ENCODE measurements at places on chromosomes 3 and 15.

DNA sequence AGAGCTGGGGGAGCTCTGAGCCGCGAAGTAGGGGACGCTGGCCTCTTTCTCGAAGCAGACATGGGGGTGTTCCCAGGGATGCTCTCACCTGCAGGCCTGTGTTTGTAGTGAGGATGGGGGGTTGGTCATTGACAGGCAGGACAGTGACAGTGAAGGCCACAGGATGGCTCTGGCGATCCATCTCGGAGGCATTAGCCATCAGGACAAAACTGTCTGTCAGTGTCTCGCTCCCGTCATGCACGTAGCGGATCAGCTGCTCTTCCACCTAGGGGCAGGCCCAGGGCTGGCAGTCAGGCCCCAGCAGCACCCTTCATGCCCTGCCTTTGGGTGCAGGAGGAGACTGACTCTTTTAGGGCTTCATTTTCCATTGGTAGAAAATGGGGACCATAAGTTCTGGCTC, 28.0 kb downstream of the CSPG4 start:
- DNase-seq, result no peak

DNA sequence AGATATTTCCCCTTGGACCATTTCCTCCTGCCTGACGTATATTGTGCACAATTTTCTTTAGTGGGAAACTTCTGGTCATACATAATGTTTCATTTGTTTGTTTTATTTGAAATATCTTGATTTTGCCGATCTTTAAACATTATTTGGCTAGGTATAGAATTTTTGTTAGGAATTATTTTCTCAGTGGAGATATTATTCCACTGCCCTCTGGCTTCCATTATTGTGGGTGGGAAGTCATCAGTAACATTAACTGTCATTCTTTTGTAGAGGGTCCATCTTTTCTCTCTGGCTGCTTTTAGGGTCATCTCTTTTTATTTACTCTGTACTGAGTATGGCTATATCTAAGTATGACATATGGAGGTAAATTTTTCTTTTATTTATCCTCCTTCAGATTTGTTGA, 135.5 kb upstream of the LIPC start:
- no peak for DNase-seq

DNA sequence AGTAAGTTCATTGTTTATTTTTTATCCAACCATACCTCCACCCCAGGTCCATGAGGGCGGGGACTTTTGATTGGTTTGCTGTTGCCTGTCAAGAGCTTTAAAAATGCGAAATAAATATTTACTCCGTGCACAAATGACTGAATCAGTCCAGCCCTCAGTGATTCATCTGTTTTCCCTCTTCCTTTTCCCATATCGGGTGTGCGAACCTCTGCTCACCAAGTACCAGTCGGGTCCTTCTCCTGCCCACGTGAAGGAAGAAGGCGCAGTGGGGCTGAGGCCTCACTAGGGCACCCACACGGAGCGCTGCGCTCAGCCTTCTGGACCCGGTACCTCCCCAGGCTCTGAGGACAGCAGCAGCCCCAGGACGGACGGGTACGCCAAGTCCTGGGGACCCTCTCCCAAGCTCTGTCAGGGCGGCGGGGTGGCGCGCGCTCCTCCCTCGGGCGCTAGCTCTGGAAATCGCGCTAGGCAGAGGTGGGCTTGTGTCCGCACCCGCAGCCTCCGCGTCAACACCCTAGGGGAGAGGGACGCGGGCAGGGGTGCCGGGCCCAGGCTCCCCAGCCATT, 70.5 kb upstream of the EPHB3 start:
- no peak for DNase-seq

GRCh38 chr3:16122661-16123060, 51.8 kb upstream of the GALNT15 start:
- DNase-seq, result no peak

- no peak for DNase-seq
Measured at GRCh38 chr15:27352136-27352535, 381.2 kb downstream of the GABRG3 start.

DNA sequence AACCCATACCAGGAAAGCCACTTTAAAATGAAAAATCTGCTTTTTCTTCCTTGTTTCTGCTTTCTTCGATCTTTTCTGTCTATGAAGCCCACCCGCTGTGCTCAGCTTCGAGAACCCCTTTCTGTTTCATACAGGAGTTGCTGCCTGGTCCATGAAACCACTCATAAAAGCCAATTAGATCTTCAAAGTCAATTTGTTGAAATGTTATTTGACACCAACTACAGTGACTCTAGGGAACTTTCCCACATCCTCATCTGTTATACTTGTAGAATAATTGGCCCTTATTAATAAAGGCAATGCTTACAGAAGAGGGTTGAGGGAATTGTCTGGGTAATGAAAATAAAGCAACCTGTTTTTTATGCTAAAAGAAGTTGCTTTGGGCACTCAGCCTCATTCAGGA, 523.6 kb downstream of the OCA2 start:
- no peak for DNase-seq

- no peak for DNase-seq
Measured at GRCh38 chr15:63277893-63278456, 570 bp downstream of the APH1B start.

- no peak for DNase-seq
Measured at GRCh38 chr3:170862618-170863374, 7.2 kb downstream of the RPL22L1 start.

Measured in germinal center (tissue), 1 donor.